ENCODE measurements at places on chromosomes 1 and 21. TPM values are rescaled to one million over a fixed set of nuclear protein-coding genes. Genes with fewer than 3 reads are reported as not detected.
A peak's percentile ranks its signal among the peaks of the same experiment; 100 is the strongest.

DNA sequence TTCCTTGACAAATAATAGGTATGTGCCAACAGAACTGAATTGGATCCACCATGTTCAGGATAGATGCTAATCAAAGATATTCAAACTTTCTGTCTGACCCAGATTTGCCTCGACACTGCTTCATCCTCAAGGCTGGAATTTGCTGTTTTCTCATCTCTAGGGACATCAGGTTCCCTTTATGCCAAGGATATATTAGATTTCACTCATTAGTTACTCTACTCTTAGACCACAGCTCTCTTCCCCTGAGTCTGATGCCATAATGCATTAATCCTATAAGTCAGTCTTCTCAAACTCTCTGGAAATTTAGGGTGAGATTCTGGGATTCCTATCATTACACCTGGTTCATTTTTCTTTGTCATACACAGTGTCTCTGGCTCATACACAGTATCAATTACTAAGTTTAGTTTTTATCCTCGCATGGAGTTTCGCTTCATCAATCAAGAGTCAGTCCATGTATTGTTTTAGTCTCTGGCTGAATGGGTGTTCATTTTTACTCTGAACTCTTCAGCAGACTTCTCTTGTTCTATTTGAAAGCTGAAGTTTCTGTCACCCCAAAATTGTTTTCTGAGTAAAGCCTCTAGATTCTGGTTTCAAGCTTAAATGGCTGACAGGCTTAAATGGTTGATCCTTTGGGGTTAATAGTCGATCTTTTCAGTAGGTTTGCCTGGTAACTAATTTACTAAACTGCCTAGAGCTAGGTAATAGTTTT is 9.3 kb upstream of the DCAF6 start:
- DNase-seq: no peak

DNA sequence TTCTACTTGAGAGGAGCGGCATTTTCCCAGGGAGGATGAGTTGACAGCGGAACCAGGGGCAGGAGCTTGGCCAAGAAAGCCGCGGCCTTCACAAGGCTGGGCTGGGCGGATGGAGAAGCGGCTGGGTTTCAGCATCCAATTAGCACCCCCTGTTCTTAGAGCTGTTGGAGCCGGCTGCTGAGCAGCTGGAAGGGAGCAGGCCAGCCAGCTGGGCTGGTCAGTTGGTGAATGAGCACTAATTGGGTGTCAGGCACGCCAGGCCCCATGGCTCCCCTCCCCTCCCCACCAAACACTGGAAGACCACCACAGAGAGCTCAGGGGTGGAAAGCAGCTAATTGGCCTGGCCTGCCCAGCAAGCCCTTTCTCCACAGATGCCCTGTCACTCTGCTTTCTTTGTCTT is 245.6 kb downstream of the RRAGC start:
- no peak for DNase-seq

GRCh38 chr1:54768093-54768492 is 3.8 kb upstream of the PARS2 start:
- DNase-seq: no peak

GRCh38 chr1:217343907-217344306 is 287.0 kb downstream of the GPATCH2 start:
- no peak for DNase-seq

DNA sequence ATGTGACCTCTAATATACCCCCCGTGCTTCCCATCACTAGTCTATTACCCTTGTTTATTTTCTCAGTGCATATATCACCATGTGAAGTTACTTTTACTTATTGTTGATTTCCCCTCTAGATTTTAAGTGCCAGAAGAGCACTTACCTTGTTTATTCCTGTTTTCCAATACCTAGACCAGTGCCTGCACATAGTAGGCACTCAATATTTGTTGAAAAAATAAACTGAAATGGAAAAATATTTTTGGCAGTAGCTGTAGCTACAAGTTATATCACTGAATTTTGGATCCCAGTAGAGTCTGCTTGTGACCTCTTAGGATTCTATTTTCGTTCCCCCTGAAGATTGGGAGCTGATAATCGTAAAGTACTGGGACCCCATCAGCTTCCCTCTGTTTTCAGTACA is 32.0 kb upstream of the FOXE3 start:
- DNase-seq: no peak

DNA sequence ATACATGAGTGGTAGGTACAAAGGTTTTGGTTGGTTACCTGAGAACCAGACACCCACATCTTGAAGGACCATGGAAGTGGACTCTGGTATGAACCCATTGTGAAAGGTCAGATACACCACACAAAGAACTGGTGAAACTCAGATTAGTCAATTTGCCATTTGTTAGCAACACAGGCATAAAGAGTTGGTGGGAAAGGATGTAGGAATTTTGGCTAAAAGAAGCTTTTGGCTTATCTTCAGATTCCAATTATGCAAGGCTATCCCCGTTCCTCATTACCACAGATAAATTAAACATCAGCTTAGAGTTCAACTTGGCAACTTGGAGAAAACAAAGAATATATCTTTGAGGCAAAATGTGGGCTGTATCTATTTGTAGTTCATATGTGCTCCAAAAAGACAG is 87.0 kb upstream of the IRF2BP2 start:
- no peak for DNase-seq

GRCh38 chr1:28437264-28437923 is 67.9 kb downstream of the PHACTR4 start:
- DNase-seq: peak; percentile 63

- DNase-seq: no peak
Measured at GRCh38 chr1:29639156-29639736, 402.9 kb downstream of the PTPRU start.

DNA sequence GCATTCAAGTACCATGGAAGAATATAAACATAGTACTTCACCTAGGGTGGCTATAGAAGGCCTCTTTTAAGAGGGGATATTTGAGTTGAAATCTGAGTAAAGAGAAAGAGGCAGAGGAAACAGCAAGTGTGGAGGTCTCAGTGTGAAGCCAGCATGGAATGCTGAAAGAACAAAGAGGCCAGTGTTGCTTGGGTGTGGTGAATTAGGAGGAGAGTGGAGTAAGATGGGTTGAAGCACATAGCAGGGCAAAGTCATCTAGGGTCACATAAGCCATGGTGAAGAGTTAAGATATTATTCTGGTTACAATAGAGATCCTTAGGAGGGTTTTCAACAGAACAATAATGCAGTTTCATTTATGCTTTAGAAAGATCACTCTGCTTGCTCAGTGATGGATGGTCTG is 37.5 kb downstream of the C1orf141 start:
- DNase-seq: no peak

- no peak for DNase-seq
Measured at GRCh38 chr1:197141575-197141974, 4.9 kb downstream of the ASPM start.

DNA sequence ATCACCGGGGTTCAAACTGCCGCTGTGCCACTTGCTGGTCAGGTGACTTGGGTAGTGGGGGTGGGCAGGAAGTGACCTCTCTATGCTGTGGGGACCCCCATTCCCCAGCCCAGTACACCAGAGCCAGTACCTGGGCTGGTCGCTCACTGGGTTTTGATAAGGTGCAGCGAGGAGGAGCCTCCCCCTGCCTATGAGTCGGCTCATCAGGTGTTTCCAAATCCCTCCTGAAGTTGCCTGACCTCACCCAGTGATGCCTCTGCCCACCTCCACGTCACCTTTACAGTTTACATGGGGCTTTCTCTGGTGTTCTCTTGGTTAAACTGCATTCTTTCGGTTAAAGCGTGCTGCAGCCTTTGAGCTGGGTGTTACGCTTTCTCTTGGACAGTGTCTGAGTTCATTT is 58.2 kb downstream of the ARHGEF10L start:
- no peak for DNase-seq

DNA sequence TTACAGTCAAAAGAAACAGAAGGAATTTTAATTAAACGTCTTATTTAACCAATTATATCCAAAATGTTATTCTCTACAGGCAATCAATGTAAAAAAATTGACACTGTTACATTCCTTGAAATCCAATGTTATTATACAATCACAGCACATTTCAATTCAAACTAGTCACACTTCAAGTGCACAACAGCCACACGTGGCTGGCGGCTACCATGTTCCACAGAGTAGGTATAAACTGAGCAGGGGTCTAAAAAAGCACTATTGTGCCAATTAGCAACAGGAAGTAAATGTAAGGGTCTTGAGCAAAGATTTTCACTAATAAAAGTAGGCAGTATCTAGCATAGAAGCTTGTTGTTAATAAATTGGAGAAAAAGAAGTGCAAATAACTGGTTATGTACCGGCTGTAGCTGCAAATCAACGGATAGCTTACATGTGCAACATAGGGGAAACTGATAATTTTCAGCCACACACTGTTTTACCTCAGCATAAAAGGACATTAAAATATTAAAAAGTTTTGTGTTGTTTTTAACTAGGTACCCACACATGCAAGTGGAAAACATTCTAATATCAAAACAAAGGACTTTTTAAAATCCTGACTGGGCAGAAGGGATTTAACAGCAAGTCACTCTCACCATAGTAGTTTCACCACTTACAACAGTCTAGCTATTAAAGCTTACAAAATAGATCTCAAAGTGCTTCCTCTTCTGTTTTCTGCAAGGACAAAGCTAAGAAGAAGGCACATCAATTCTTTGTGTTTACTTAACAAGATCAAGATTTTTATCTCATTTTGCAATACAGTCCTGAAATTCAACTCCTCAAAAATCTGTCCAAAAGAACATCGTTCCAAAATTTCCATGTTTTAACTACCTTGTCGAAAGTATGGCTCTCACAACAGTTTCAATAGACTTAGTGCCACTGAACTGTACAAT is 2.5 kb downstream of the CSDE1 start:
- no peak for DNase-seq

- DNase-seq: no peak
Measured at GRCh38 chr1:61087571-61087970, 5.2 kb downstream of the NFIA start.

DNA sequence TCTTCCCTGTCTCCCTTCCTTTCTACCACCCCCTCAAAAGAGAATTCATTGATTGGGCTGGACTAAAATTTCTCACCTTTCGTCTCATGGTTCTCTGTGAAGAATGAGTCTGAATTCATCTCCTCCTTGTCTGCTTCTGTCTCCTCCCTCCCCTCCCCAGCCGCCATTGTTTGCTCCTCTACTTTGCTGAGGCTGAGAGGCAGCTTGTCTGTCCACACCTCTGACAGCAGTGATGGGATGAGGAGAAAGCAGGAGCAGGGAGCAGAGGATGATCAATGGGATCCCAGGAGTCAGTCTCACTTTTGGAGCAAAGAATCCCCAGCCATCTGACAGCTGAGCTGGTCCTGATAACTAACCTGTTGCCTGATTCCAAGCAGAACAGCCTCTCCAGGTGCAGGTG is 2.5 kb downstream of the ILDR2 start:
- no peak for DNase-seq

DNA sequence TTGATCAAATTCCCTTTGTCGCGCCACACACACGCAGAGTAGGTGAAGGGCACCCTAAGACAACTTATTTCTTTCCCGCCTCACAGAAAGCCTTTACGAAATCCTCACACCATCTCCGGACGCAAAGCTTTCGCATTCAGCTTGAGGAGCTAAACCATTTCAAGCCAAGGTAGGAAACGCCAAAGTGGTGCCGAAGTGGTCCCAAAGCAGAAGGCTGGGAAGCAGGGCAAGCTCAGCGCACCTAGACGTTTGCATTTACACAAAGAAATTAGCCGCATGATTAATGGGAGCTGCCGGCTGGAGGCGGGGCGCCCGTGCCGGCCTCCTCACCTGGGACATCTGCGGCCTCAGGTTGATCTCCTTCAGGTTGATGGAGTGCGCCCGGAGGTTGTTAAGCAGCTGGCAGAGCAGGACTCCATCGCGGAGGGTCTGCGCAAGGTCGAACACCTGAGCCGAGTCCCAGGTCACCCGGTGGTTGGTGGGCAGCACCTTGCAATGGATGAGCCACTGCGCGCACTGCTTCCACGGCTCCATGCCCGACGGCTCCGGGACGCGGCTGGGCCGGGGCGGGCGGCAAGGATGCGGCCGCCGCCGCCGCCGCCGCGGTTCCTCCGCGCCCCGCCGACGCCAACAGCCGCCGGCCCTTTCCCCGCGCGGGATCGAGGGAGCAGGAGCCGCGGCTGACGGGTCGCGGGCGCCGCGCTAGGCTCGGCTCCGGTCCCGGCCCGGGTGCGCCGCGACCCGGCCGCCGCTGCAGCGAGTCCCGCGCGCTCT is 457 bp downstream of the VAV3 start:
- DNase-seq: no peak

- no peak for DNase-seq
Measured at GRCh38 chr21:45336870-45337269, 49.2 kb upstream of the POFUT2 start.

DNA sequence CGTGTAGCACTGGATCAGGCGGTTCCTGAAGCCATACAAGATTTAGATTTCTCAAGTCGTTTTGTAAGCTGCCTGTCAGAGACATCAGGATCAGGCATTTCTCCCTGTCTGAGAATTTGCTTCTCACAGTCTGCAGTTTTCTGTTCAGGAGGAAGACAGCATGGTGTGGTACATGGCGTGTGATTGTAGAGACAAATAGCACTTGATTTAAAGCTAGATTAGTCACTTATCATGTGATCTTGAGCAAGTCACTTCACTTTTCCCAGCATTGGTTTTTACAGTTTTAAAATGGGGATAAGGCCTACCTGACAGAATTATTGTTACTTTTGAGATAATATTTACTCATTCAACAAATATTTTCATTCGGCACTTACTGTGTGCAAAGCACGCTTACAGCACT is 63.3 kb downstream of the AK4 start:
- DNase-seq: no peak

DNA sequence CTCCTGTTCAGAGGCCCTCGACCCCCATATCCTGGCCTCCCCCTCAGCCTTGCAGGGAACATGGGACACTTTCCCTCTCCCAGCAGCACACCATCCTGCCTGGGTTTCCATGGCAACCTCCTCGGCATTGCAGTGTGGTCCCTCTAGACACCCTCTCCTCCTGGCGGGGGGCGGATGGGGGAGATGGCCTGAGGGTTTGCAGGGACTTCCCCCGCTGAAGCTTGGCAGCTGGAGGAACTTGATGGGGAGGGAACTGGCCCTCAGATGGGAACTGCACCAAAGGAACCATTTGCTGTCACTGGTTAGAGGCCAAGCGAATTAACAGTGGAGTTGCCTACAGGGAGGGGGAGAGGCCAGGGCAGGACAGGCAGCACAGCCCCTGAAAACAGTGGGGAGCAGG is 28.7 kb downstream of the RIMS3 start:
- no peak for DNase-seq

RBP7 gene
- total RNA-seq: not detected

HHIPL2 gene
- total RNA-seq: not detected

S100A7 gene
- not detected for total RNA-seq

TRIM46 gene
- 1.9 TPM for total RNA-seq

TMEM125 gene
- 0.72 TPM for total RNA-seq

SPRR2E gene
- total RNA-seq: not detected

ZNF593OS gene
- not detected for total RNA-seq

CLIC6 gene
- 0.96 TPM for total RNA-seq

FMOD gene
- total RNA-seq: 227 TPM

ZSWIM5 gene
- total RNA-seq: 0.48 TPM

Measured in umbilical cord (tissue), 2 donors.